ENCODE measurements at places on chromosomes 7 and 10. TPM values are rescaled to one million over a fixed set of nuclear protein-coding genes. Genes with fewer than 3 reads are reported as not detected.

Gene EVX1
- total RNA-seq, result not detected

Gene MYL7
- not detected for total RNA-seq

Gene SUN3
- total RNA-seq, result not detected

- DNase-seq, result no peak
These were observed 139.5 kb upstream of the FERD3L start for GRCh38 chr7:19284596-19285300.

- no peak for DNase-seq
These were observed 96.1 kb downstream of the ATE1 start for GRCh38 chr10:121831777-121832176.

DNA sequence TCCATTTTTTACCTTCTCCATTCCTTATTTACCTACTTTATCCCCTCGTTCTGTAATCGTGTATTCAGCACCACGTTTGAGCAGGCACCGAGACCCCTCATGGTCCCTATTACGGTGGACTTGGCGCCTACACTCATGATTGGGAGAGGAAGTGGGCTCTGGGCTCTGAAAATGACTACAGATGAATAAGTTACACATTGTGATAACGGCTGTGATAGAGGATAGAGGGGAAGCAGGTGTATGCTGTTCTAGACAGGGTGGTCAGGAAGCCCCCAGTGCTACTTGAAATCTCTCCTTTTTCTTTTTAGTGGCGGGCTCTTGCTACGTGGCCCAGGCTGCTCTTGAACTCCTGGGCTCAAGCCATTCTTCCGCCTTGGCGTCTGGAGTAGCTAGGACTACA, 59.8 kb downstream of the CAMK1D start:
- no peak for DNase-seq

DNA sequence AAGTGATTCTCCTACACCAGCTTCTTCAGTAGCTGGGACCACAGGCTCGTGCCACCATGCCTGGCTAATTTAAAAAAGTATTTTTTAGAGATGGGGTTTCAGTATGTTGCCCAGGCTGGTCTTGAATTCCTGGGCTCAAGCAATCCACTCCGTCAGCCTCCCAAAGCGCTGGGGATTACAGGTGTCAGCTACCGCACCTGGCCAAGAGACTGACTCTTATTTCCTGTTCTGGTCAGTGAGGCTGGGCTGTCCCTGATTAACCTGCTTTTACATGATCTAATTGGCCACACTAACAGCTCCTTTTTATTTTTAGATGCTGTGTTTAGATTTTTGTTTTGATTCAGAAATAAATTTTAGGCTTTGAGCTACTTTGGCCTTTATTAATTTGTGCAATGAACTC, 203.9 kb downstream of the NXPH1 start:
- no peak for DNase-seq

GRCh38 chr10:70799124-70799523, 13.9 kb upstream of the TBATA start:
- no peak for DNase-seq

GRCh38 chr7:33764752-33765451, 140.4 kb upstream of the BMPER start:
- no peak for DNase-seq

GRCh38 chr10:5486853-5487235, 12.5 kb downstream of the CALML5 start:
- no peak for DNase-seq

GRCh38 chr10:132319853-132320653, 11.9 kb upstream of the LRRC27 start:
- DNase-seq, result no peak

Measured in omental fat pad (tissue), 4 donors.